ENCODE measurements at places on chromosomes 7 and 10. TPM values are rescaled to one million over a fixed set of nuclear protein-coding genes. Genes with fewer than 3 reads are reported as not detected.

The PNLIPRP1 gene
- not detected for total RNA-seq

The CD36 gene
- 16.3 TPM for total RNA-seq

The MEOX2 gene
- 0.80 TPM for total RNA-seq

The GPR15LG gene
- 2.6 TPM for total RNA-seq

The FZD1 gene
- 8.1 TPM for total RNA-seq

The TMEM168 gene
- 25.3 TPM for total RNA-seq

The SFTPD gene
- total RNA-seq: 55.5 TPM

The UNC5B gene
- 15.5 TPM for total RNA-seq

The CLDN4 gene
- total RNA-seq: 532 TPM

The NEUROG3 gene
- total RNA-seq: not detected

The SNCG gene
- total RNA-seq: 12.1 TPM

The ZNF485 gene
- total RNA-seq: 1.9 TPM

The TUBAL3 gene
- 1.0 TPM for total RNA-seq

The FAM25A gene
- total RNA-seq: not detected

The RALA gene
- total RNA-seq: 25.5 TPM

The LIPF gene
- total RNA-seq: 1.1 TPM

The SERPINE1 gene
- total RNA-seq: 98.2 TPM

The TRIM73 gene
- 0.72 TPM for total RNA-seq

The OR6V1 gene
- not detected for total RNA-seq

The PSAP gene
- total RNA-seq: 686 TPM

The ECD gene
- 30.1 TPM for total RNA-seq

The ENKUR gene
- total RNA-seq: 1.4 TPM

The MINDY4 gene
- total RNA-seq: 3.1 TPM

The RAB19 gene
- total RNA-seq: 4.2 TPM

The ASB10 gene
- total RNA-seq: not detected

The KLF14 gene
- not detected for total RNA-seq

The CC2D2B gene
- total RNA-seq: 0.13 TPM

The ARMC10 gene
- total RNA-seq: 27.2 TPM

The ANKRD30A gene
- total RNA-seq: not detected

The IDI2 gene
- total RNA-seq: not detected

The LLCFC1 gene
- not detected for total RNA-seq

The GIMAP8 gene
- total RNA-seq: 0.10 TPM

The CRHR2 gene
- not detected for total RNA-seq

The SEMA3E gene
- total RNA-seq: 14.0 TPM

The ANK3 gene
- total RNA-seq: 58.3 TPM

The ANKRD1 gene
- 105 TPM for total RNA-seq

The ANKRD2 gene
- total RNA-seq: not detected

The EBLN1 gene
- total RNA-seq: not detected

The MTPN gene
- 131 TPM for total RNA-seq

The KEL gene
- 22.4 TPM for total RNA-seq

The TRIL gene
- 4.6 TPM for total RNA-seq

The ABCB8 gene
- 24.4 TPM for total RNA-seq

The ZNF3 gene
- 35.6 TPM for total RNA-seq

The ASB15 gene
- total RNA-seq: not detected

The ACSM6 gene
- not detected for total RNA-seq

The GBX1 gene
- total RNA-seq: not detected
